D341Med (cell line): ENCODE measurements at places on chromosomes 5 and 9.
A peak's percentile ranks its signal among the peaks of the same experiment; 100 is the strongest.

- no peak for DNase-seq
These were observed 34.4 kb upstream of the PIK3R1 start for GRCh38 chr5:68181039-68181599.

GRCh38 chr9:131954299-131954698 lies 125.4 kb downstream of the MED27 start:
- no peak for DNase-seq

GRCh38 chr9:110076894-110077725 lies 130.8 kb downstream of the C9orf152 start:
- no peak for DNase-seq

DNA sequence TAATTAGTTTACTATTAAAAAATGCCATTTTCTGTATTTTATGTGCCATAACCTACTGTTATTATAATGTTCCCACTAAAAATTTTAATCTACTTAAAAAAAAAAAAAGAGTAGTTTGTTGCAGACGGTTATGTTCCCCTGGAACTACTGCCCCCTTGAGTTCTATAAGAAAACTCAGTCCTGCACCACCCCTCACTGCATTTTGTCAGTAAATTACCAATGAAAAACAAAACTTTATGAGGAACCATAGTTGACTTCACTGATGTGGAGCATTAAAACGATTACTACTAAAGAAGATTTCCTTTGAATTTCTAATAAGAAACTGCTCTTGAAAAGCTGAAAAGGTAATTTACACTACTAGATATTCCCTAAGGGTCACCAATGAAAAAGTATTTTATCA lies 288.7 kb downstream of the FBXL17 start:
- DNase-seq, result peak; percentile 52

GRCh38 chr5:149799119-149799623 lies 69.1 kb downstream of the PPARGC1B start:
- no peak for DNase-seq
